Activated CD4-positive, alpha-beta T cell treated with anti-CD3 and anti-CD28 coated beads for 4 hours (primary cell): ENCODE measurements at places on chromosomes 2 and 18.

DNA sequence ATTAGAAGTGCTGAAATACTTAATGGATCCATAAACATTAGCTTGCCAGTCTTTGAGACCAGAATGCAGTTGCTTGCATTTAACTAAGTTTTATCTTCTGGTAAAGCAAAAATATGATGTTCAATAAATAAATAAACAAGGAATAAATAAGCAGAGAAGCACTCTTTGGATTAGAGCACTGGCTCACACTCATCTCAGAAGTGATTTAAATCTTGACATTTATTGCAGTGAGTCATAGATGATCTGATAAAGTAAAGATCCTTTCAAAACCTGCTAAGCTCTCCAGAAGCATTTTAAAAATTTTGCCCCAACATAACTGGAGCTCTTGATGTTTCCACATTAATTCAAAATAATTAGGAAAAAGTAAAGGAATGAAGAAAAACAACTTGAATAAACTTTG, 66.8 kb downstream of the KYNU start:
- DNase-seq, result no peak

- no peak for DNase-seq
Observed at GRCh38 chr2:189210250-189211087, 30.9 kb upstream of the COL5A2 start.

DNA sequence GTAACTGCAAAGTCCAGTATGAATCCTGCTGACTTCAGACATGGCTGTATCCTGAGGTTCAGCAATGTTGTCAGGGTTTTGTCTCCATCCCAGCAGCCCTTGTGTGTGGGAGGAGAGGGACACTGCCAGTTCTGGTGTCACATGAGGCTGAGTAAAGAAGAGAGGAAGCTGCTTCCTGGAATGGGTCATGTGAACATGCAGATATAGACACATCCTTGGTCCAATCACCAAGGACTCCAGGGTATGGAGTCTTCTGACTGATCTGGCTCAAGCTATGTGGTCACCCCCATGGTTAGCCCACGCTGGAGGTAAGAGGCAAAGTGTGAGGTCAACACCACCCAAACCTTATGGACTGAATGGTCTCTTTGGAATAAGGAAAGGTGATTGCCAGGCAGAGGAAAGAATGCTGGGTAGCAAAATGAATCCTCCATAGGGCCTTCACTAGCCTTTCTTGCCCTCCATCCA, 134.4 kb upstream of the SLC1A4 start:
- DNase-seq, result no peak

- DNase-seq, result no peak
Observed at GRCh38 chr2:202261531-202261930, 4.0 kb upstream of the NOP58 start.
